Thoracic aorta (tissue), 2 donors: ENCODE measurements at places on chromosomes 13 and 19. TPM values are rescaled to one million over a fixed set of nuclear protein-coding genes. Genes with fewer than 3 reads are reported as not detected.

GRCh38 chr19:6710273-6711077 lies 10.0 kb downstream of the C3 start:
- no peak for DNase-seq

GRCh38 chr13:110330491-110331011 lies 23.5 kb downstream of the COL4A2 start:
- no peak for DNase-seq

GRCh38 chr13:49220036-49220855 lies at the start of gene MLNR:
Gene MLNR, plus strand, starts transcription at chr13:49220338. Its CDS starts 0 bp downstream, at chr13:49220338.
- no peak for DNase-seq

GRCh38 chr13:41652735-41653361 lies 195.5 kb downstream of the RGCC start:
- DNase-seq: no peak

DNA sequence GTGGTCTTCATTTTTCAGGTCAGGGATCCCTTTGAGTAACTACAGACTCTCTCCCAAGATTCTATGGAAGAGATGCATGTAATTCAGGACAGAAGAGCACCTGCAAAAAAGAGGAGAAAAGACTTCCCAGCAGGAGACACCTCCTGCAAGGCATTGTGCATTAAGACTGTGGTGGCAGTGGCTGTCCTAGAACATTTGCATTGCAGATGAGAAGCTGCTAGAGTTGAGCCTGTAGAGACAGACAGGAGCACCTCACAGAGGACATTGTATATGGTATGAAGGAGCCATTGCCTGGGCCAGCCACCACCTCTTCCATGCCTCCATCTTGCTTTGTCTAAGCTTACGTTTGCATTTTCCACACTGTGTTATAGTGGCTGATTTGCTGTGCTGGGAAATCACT lies 11.2 kb upstream of the MYO16 start:
- DNase-seq: no peak

GRCh38 chr19:45283443-45284033 lies 32.5 kb downstream of the MARK4 start:
- DNase-seq: no peak

DNA sequence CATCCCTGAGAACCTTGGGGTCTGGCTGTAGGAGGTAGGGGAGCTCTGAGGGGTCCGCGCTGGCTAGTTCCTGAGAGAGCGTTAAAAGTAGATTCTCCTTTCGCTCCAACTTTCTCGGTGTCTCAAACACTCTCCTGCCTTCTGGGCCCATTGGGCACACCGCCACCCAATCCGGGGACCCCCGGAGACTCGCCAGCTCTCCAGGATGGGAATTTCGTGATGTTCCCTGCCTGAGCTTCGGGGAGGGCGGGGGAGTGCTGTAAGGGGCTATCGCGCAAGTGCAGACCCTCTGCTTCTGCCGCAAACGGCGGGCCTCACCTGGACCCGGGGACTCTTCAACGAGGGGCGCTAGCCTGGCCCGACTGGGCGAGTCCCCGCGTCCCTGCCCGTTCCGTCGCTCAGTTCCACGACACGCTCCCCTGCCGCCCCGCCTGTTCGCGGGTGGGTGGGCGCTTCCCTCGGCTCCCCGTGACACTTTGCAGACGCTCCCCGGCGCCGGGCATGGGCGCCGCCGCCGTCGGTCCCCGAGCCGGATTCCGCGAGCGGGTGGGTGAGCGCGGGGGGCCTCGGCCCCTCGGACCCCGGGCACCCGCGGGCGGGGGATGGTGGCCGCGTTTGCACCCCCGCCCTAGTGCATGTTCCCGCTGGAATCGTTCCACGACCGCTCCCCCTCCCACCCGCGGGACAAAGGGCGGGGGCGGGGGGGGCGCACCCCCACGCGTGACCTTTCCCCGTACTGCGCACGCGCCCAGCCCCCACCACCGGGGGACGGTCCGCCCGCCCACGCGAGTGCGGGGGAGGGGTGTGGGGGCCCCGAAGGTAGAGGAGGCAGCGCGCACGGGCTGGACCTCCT lies at the start of gene CCDC106:
CCDC106 (plus strand) TSS at position 481 of the 853 bp plus-strand sequence. CDS start 835 bp downstream, outside the sequence.
- no peak for DNase-seq

DNA sequence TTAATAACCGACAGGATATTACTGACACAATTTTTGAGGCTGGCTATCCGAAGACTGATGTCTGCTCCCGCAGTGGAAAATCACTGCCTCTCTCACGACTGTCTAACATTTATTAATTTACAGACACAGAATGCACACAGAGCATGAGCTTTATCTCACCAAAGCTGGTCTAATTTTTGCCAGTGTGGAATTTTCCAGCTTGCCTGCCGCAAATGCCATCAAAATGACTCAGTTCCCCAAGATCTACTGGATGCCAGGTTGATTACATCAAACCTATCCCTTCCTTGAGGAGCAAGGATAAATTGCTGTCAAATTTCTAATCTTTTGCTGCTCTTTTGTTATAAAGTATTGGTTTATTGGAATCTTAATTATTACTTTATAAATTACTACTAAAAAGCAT lies 1775.1 kb upstream of the PCDH20 start:
- DNase-seq: no peak

GRCh38 chr13:65339241-65339640 lies 1890.9 kb downstream of the PCDH9 start:
- DNase-seq: no peak

GRCh38 chr13:109698779-109699178 lies 87.6 kb downstream of the IRS2 start:
- no peak for DNase-seq

DNA sequence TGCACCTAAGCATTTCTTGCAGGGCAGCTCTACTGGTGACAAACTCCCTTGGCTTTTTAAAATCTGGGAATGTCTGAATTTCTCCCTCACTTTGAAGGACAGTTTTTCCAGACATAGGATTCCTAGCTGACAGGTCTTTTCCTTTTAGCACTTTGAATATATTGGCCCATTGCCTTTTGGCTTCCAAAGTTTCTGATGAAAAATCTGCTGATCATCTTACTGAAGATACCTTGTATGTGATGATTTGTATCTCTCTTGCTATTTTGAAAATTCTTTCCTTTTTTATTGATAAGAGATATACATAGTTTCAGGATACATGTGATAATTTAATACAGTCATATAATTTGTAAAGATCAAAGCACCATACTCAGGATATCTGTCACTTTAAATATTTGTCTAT lies 211.1 kb downstream of the ZIC5 start:
- no peak for DNase-seq

DNA sequence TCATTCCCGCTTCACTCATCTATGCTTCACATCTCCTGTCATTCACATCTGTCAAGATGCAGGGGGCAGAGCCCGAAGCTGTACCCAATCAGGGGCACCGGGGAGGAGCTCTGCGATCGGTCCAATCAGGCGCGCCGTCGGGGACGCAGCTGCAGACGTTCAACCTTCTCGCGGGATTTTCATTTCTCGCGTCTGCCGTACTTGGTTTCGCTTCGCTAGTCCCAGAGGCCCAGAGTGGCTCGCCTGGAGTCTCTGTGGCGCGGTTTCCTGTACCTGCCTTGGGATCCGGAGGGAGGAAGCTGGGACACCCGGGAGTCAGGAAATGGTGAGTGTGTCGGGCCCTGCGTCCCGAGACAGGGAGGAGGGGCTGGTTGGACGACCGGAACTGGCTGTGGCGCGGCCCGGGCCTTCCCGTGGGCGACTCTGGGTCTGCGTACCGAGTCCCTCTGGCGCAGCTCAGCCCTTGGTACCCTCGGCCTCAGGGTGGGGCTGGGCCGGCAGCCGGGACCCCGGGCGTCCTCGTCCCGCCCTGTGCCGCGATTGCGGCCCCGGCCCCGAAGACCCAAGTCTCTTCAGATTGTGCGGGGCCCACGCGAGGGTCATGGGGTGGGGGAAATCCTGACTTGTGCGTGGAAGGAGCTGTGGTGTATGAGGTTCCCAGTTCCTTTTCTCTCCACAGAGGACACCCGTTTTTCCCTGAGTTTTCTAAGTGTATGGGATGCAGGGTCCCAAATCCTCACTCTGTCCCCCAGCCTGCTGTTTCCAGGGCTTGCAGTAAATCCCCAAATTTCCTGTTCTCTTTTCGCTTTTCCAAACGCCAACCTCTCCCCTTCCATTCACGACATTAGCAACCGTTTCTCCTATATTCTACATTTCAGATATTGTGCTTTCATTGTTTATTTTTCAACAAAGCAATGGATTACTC lies at the start of gene ZNF136:
ZNF136 (plus strand) TSS at position 215 of the 925 bp plus-strand sequence; CDS start at position 323, 108 bp downstream.
- peak; percentile 79 for DNase-seq

DNA sequence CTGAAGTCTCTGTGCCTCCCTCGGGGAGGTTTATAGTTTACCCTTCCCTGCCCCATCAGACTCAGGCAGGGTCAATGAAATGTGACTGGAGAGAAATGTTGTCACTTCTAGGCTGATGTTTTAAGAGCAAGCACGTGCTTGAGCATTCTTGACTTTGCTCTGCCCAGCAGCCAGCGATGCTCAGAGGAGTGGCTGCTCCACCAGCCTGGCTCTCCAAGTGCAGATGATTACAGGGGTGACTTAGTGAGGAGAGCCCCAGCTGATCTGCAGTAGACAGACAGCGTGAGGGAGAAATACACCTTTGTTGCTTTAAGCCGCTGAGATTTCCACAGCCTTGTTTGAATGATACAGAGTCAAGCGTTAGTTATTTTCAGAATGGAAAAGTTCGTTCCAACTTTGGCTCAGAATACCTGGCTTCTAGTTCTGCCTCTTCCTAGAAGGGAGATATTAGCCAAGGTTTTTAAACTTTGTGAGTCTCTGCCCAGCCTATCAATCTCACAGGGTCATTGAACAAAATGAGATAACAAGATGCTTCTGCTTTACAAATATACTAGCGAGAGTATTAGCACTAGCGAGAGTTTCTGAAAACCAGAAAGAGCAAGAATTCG lies 143.6 kb downstream of the OXGR1 start:
- DNase-seq: no peak

GRCh38 chr13:112670864-112671263 lies 19.0 kb upstream of the ATP11A start:
- DNase-seq: no peak

- DNase-seq: no peak
These were observed 20.4 kb downstream of the RBM26 start for GRCh38 chr13:79385694-79386093.

DNA sequence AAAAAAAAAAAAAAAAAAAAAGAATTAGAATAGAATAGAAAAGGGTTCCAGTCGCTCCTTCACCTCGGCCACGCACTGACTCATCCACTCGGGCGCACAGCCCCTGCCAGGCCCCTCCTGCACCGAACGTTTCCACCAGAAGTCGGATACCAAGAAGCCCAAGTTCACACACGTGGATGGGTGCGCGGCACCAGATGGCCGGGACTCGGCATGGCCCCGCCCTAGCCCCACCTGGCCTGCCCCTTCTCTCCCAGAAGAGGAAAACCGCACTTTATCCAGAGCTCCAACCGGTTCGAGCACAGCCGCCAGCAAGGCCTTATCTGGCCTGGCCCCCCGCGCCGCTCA lies 5.9 kb downstream of the PRR36 start:
- no peak for DNase-seq

MUC16 gene
- total RNA-seq: not detected

ATXN8OS gene
- not detected for total RNA-seq

ZNF491 gene
- total RNA-seq: 3.9 TPM

ZNF701 gene
- 16.0 TPM for total RNA-seq

HSH2D gene
- 2.2 TPM for total RNA-seq

PSG6 gene
- total RNA-seq: not detected

DLL3 gene
- total RNA-seq: not detected

SHFL gene
- 42.5 TPM for total RNA-seq

KANK3 gene
- total RNA-seq: 10.0 TPM

ZNF382 gene
- total RNA-seq: 8.7 TPM
